ENCODE measurements at places on chromosomes 16 and 17. TPM values are rescaled to one million over a fixed set of nuclear protein-coding genes. Genes with fewer than 3 reads are reported as not detected.

GDPD3 gene
- 11.5 TPM for total RNA-seq

USP43 gene
- total RNA-seq = 4.3 TPM

DNA sequence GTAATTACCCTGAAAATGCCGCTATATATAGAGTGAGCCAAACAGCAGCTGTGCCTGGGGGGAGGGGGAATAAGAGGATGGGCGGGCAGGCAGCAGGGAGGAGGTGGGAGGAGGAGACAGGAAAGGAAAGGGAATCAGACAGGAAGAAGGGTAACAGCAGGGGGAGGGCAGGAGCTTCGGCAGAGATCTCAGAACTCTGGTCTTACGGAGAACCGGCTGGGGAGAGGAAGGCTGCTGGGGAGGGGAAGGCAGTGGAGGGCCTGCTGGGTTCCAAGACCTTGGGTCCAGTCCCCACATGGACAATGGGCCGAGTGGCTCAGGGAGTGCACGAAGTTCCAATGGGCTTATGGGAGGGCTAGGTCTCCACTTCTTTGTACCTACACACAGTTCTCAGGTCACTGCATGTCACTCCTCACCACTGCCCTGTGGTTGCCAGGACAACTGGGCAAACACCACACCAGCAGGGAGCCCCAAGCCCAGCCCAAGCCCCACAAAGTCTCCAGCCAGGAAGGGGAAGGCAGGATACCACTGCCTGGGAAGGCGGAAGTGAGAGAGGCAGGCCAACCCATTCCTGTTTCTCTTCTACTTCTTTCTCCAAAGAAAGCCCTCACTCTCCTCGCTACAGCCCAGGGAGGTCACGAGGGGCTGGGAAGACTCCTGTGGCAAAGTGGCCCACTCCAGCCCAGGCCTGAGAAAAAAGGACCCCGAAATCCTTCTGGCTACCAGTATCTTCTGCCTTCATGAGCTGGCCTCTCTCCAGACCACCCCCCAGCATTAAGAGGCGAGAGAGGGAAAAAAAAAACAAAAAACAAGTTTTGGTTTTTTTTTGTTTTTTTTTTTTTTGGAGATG is 25.3 kb downstream of the G6PC3 start:
- peak; percentile 73 for DNase-seq

DNA sequence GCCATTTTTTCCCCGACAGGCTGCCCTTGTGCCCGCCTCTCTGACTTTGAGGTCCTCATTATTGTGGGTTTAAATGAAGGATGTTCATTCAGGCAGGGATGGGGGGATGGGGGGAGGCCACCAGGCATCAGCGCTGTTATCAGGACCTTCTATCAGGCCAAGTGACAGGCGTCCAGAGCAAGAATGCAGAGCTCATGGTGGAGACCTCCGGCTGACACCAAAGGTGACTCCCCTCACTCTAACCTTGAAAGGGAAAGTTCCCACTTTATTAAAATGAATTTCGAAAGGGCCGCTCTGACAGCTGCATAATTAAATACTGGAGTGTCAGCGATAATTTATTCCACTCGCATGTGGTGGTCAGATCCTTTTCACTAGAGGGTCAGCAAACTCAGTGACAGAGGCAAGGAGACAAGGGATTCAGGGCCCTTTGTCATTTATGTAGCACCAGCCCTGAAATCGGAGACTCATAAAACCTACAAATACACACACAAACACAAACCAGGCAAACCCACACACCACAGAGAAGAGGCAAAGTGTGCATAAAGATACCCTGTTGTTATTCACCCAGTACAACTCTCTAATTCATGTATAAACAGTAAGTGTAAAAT is 436.0 kb downstream of the MAF start:
- no peak for DNase-seq

GRCh38 chr17:48792033-48792798 is 24.8 kb downstream of the TTLL6 start:
- DNase-seq = no peak

All from upper lobe of right lung (tissue), 1 donor.